ENCODE measurements at places on chromosomes 4 and X. TPM values are rescaled to one million over a fixed set of nuclear protein-coding genes. Genes with fewer than 3 reads are reported as not detected.

Gene SLC16A2
- 4.3 TPM for total RNA-seq

GRCh38 chr4:78581618-78582017 lies 30.0 kb downstream of the ANXA3 start:
- no peak for DNase-seq

DNA sequence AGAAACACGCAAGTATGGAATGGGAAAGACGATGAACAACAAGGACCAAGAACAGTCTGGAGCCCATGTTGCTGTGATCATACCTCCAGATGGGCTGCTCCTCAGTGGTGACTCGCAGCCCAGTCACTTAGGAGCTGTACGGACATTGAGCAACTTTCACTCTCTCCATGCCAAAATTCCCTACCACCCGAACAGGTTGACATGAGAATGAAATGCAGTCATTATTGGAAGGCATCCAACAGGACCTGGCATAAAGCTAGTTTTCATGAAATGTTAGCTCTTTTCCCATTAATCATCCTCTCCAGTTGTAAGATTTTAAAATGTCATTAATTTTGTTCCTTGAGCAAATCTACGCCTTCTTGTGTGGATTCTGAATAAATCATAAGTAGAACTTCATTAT lies 82.7 kb upstream of the GPM6B start:
- DNase-seq = peak; percentile 18

DNA sequence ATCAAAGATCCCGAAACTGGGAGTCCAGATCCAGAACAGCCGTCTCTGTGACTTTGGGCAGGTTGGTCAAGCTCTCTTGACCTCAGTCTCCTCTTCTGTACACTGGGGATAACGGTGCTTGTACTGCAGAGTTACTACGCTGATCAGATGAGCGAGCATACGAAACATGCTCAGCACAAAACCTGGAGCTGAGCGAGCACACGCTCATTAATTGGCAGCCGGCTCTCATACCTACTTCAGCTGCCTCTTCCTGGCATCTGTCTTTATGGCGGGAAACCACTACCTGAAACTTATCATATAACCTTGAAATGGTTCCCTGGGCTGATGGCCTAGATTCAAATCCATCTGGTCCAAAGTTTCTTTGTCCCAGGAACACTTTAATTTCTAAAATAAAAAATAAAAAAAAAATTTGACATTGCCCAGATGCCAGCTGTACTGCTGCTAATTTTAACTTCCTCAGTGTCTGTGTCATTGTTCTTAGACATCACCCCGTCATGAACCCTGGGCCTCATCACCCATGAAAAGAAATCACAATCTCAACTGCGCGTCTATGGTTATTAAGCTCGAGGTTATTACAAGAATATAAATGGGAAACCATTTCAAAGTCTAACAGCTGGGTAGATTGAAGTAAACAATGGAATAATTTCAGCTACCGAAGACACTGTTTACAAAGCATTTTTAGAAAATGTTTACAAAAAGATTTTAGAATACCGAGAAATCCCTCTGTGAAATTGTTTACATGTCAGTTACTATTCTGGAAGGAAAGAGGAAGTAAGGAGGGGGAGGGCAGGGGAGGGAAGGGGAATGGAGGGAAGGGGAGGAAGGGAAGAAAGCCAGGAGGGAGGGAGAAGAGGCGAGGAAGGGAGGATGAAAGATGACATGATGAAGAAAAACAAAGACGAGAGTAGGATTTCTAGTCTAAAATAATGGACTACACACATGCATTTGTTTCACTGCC lies 49.0 kb downstream of the CRMP1 start:
- DNase-seq = no peak

- no peak for DNase-seq
Measured at GRCh38 chr4:137226900-137227299, 305.4 kb downstream of the PCDH18 start.

- no peak for DNase-seq
Measured at GRCh38 chr4:81454499-81454898, 17.2 kb downstream of the RASGEF1B start.

- no peak for DNase-seq
Measured at GRCh38 chr4:185352741-185353140, 43.0 kb downstream of the LRP2BP start.

Gene USP17L5
- total RNA-seq = not detected

DNA sequence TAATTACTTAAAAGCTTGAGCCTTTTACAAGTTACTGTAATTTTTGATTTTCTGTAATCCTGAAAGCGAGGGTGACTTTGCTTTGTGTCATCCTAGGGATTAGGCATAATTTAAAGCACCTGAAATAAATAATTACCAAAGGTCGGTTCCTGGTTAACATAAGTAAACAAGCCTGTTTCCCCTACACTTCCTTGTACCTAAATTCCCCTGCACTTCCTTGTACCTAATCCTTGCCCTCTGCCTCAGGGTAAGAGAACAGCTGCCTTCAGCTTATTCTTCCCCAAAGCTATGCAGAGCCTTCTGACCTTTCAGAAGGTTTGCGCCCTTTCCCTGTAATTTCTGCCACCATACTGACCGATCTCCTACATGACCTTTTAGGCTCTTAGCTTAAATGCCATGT lies 166.1 kb upstream of the PDE5A start:
- no peak for DNase-seq

Gene PFKFB1
- 0.19 TPM for total RNA-seq

GRCh38 chr4:3829211-3829955 lies 63.2 kb downstream of the ADRA2C start:
- DNase-seq = no peak

DNA sequence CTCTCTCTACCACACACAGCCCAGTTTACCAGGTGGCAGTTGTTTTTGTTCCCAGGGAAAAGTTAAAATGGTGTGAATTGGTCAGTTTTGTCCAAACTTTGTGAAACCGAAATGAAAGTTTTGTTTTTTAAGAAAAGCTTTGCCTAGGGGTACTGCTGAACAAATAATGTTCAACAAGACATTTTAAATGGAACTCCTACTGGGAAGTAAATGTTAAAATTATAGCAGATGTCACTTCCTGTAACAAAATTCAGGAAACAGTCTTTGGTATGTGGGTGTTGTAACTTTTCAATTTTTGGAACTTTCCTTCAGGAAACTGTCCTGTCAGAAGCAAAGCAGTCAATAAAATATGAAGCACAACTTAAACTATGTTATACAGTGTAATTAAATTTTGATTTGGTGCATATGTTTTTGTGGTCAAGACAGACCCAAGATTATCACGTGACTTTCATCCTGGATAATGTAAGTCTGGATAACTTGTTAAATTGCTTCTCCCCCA lies 79.5 kb downstream of the AFF1 start:
- no peak for DNase-seq

Gene VCX2
- not detected for total RNA-seq

Gene AVPR2
- total RNA-seq = 2.6 TPM

DNA sequence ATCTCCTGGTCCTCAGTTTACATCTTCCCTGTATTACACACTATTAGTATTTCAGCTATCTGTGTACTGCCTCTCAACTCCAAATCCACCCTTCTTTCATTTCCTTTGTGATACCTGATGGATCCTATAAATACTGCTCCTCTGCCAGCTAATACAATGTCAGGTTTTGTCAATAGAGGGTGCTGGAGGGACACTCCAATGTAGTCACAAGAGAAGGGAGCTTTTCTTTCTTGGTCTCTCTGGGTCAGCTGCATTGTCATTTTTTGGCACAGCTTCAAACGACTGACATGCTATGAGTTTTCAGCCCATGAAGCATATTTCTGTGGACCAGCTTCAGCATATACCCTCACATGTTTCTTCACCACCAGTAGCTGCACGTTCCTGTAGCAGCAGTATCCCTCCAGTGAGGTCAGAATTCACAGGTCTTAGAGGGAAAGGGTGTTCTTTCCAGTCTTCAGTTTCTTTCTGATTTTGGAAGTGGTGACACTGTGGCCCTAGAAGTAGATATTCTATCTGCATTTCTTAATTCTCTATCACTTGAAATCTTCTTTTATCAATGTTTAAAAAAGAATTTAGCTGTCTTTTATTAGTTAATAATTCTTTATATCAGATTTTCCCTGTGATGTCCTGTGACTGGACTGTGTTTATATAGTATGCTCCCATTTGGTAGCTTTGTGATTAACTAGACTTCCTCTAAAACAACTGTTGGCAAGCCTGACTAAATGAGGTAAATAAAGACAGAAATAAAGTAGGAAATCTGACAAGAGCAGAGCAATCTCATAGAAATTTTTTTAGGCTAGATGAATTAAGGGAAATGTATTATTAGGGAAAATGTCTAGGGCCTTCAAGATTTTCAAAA lies 60.6 kb downstream of the GABRA2 start:
- no peak for DNase-seq

DNA sequence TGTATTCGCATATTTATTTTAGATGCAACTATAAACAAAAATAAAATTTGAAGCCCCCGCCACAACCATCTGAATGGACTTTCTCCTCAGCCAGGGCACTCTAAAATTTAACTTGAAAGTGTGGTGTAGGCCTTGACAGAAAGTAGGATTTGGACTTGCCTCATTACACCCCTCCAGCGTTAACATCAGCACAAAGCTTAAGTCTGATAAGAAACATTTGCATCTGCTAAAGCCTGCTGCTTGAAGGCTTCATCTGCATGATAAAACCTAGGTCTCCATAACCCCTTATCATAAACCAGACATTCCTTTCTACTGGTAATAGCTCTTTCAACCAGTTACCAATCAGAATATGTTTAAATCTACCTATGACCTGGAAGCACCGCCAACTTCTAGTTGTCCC lies 1046.5 kb downstream of the FAT4 start:
- DNase-seq = no peak

Gene FGG
- total RNA-seq = not detected

Gene FRMPD4
- total RNA-seq = not detected

GRCh38 chr4:103904123-103904522 lies 184.3 kb upstream of the TACR3 start:
- DNase-seq = no peak

- DNase-seq = no peak
Measured at GRCh38 chr4:186151499-186151898, 39.9 kb upstream of the CYP4V2 start.

- no peak for DNase-seq
Measured at GRCh38 chrX:13825178-13825762, 8.4 kb upstream of the GPM6B start.

GRCh38 chr4:152220201-152220666 lies 315.7 kb downstream of the FBXW7 start:
- no peak for DNase-seq

- no peak for DNase-seq
Measured at GRCh38 chrX:107738272-107738671, 37.3 kb downstream of the TSC22D3 start.

DNA sequence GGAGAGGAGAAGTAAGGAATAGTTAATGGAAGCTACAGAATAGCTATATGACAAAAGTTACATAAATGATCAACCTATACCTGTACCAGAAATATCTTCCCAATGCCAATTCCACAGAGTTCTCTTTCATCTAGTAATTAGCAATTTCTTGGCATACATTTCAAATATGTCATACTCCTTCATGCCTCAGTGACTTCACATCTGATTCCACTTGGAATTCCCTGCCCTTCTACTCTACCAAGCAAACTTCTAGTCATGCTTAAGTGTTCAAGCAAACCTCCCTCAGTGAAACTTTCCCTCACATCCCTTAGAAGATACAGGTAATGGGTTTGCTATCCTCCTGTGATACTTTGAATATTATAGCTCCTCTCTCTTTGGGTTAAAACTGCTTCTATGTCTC lies 127.1 kb downstream of the KLHL13 start:
- no peak for DNase-seq

DNA sequence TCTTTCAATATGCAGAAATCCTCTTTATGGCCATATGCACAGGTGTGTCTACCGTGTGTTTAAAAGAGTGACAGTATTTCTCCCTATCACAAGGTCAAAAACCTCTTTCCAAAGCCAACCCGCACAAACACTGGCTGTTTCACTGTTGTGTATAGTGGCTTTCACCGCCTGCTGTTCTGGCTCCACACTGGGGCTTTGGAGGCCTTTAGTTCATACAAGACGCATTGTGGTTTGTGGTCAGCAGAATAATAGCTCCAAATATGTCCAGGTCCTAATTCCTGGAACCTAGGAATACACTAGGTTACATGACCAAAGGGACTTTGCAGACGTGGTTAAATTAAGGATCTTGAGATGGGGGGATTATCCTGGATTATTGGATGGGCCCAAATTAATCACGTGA lies 40.7 kb upstream of the FAM9A start:
- no peak for DNase-seq

DNA sequence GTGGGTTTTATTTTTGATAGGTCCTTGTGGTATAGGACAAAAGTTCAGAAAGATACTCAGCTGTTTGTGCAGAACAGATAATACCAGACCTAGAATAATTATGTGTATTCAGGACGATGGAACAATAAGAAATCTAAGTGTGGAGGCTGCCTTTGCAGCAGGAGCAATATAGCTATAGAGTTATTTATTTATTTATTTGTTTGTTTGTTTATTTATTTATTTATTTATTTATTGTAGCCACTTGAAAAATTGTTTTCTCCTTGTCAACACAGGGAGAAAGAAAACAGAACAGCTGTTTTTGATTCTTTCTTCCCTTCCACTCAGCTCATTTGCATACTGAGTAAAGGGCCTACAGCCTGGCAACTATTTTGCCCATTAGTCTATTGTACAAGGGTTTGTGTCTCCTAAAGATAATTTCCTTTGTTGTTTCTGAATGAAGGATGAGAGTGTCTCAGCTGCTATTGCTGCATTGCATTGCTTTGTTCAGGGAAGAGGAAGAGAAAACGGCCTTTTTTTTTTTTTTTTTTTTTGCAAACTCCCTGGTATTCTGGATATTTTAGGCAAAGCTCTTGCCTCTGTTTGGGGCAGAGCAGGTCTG lies 56.0 kb upstream of the ESX1 start:
- DNase-seq = no peak

GRCh38 chr4:118033148-118034052 lies 886 bp upstream of the NDST3 start:
- no peak for DNase-seq

- DNase-seq = no peak
Measured at GRCh38 chrX:112834031-112834845, 6.4 kb downstream of the AMOT start.

- no peak for DNase-seq
Measured at GRCh38 chr4:40423735-40424134, 88.6 kb downstream of the CHRNA9 start.

GRCh38 chr4:156084373-156084772 lies 130.7 kb upstream of the CTSO start:
- no peak for DNase-seq

GRCh38 chrX:17328837-17329236 lies 46.2 kb upstream of the NHS start:
- DNase-seq = no peak

GRCh38 chrX:129360175-129360574 lies 163.1 kb downstream of the SMARCA1 start:
- peak; percentile 15 for DNase-seq

- DNase-seq = no peak
Measured at GRCh38 chr4:110354460-110354859, 121.5 kb upstream of the ENPEP start.

GRCh38 chrX:41148553-41148952 lies 63.3 kb downstream of the USP9X start:
- no peak for DNase-seq
